Cerebellar cortex (tissue), 1 donor: ENCODE measurements at places on chromosomes 16 and 17.

DNA sequence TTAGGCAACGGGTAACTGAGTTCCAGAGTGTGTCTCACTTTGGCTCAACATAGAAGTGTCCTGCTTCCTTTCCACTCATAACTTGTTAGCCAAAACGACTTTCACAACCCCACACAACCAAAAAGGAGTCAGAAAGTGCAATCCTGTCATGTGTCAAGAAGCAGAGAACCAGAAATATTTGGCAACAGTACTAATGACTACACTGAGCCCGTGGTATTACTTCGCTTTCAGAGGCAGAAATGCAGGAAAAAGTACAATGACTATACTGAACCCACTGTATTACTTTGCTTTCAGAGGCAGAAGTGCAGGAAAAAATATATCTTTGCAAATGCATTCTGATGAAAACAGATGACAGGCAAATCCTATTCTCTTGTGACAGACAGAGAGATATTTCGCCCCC, 484.6 kb downstream of the KIF2B start:
- no peak for DNase-seq

- DNase-seq, result no peak
Measured at GRCh38 chr17:53837131-53837530, 14.4 kb downstream of the KIF2B start.

- DNase-seq, result no peak
Measured at GRCh38 chr17:59353106-59353854, 21.8 kb downstream of the YPEL2 start.

- peak; percentile 63 for DNase-seq
Measured at GRCh38 chr17:77472468-77473310, 331.9 kb downstream of the SEC14L1 start.

DNA sequence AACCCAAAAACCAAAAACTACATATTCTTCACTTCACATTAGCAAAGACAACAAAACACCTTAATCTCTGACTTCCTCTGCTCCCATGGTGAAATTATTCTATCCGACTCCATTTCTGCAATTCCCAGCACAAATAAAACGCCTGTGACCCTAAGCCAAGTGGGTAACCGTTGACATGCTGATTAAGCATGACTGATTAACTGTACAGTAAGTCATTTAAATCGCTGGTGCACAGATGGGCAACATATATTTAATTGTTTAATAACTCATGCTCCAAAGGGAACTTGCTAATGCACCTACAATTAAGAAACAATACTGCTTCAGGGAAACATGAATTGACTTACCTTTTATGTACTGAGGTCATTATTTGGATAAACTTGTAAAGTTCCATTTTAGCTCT, 436.7 kb downstream of the KIF2B start:
- no peak for DNase-seq

- DNase-seq, result peak; percentile 93
Measured at GRCh38 chr16:66894948-66895688, 14.8 kb downstream of the PDP2 start.

GRCh38 chr16:12802048-12802447, 1.6 kb downstream of the CPPED1 start:
- DNase-seq, result no peak

GRCh38 chr17:55842405-55843158, 91.7 kb downstream of the PCTP start:
- DNase-seq, result no peak

GRCh38 chr17:36845916-36846315, 91.4 kb upstream of the LHX1 start:
- no peak for DNase-seq

DNA sequence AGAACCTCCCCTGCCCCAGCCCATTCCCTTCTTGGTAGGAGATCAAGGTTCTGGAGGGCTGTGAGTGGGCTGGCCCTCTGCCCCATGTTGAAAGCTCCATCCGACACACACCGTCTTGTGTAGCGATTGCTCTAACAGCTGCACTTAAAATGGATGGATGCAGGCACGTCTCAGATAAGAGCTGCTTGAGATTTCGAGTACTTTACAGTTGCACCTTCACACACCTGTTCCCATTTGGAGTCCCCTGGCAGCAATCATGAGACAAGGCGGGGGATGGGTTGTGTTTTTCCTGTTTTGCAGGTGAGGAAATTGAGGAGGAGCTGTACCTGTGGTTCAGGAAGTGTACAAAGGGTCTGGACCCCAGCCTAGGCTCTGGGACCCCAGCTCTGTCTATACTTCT, 25.6 kb upstream of the TAC4 start:
- no peak for DNase-seq

GRCh38 chr17:21376081-21376758, at the start of gene KCNJ12:
Gene KCNJ12 (plus strand): TSS chr17:21376357. CDS start chr17:21415343, 38,986 bp downstream.
- no peak for DNase-seq

DNA sequence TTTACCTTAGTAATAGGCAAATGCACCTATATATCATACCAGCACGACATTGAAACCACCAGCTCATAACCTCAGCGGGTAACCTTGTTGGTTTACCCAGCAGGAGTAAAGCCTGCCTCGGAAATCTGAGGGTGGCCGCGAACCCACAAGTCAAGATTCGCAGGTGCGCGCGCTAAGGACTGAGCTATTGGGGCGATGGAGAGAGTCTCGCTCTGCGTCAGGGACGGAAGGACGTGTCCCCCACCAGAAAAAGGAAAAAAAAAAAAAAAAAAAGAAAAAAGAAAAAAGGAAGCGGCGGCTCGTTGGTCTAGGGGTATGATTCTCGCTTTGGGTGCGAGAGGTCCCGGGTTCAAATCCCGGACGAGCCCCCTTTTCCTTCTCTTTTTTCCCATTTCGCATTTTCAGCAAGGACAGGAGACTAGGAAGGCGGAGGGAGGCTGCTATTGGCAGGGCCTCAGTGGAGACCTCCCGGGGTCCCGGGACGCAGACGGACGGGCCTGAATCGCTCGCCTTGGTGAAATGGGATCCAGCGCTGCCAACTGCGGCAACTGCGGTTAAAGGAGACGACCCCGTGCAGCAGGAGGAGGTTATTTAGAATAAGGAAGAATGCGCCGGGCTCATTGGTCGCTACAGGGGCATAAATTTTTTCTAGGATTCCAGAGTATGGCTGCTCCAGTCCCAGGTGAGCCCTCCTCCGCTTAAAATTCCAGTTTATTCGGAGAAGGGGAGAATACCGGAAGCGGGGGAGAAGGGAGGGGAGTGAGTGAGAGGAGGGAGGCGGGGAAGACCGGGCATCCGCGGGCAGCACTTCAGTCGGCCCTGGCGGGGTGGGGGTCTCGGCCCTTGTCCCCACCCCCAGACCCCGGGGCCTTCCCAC, at the start of gene OR1F1:
Gene OR1F1, plus strand, starts transcription at position 407 of the 877 bp plus-strand sequence.
- peak; percentile 79 for DNase-seq

DNA sequence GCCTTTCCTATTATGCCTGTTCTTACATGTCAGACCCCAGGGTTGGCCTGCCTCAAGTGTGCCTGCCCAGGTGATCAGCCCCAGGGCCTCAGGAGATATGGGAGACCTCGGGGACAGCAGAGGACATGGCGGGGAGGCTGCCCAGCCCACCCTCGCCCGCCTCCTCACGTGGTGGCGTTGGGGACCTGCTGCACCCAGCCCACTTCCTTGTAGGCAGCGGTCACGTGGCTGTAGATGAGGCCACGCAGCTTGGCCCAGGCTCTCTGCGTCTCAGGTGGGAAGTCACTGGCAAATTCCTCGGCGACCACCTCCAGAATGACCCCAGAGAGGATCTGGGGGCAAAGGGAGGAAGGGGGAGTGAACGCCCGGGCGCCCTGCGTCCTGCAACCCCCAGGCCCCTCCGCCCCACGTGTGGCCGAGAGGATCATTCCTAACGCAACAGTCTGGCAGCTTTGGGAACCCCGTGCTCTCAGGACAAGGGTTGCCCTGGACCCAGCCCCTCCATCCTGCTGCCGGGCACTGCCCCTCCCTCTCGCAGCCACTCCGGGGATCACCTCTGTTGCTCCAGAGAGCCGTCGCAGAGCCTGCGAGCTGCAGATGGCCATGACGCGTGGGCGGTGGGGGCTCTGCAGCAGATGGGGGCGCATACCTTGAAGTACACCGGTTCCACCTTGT, 6.6 kb downstream of the CYGB start:
- DNase-seq, result no peak

GRCh38 chr17:8117980-8118768, at the start of gene ALOXE3:
Gene ALOXE3 (minus strand): TSS chr17:8118514. CDS start chr17:8117990, 524 bp downstream.
- peak; percentile 68 for DNase-seq

DNA sequence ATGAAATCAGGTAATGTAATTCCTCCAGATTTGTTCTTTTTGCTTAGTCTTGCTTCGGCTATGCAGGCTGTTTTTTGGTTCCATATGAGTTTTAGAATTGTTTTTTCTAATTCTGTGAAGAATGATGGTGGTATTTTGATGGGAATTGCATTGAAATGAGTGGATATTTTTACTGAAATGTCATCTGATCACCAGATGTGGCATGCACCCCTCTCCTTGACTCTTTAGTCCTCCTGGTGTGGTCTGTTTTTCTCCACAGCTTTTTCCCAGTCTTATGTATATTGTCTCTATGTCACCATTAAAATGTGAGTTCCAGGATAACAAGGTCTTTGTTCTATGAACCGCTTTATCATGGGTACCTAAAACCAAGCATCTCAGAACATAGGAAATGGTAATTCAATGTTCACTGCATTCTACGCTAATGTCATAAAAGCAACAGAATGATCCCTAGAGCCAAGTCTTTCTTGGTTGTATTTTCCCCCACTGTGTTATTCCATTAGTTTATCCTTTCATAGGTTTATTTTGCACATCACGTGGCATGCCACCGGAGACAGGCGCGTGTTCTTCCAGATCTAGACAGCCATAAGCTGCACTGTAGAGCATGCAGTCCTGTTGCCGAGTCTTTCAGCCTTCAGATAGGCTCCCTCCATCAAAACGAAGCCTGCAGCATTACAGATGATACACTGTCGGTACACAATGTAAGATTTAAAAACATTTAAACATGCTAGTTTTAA, 172.5 kb downstream of the RPTOR start:
- DNase-seq, result no peak

DNA sequence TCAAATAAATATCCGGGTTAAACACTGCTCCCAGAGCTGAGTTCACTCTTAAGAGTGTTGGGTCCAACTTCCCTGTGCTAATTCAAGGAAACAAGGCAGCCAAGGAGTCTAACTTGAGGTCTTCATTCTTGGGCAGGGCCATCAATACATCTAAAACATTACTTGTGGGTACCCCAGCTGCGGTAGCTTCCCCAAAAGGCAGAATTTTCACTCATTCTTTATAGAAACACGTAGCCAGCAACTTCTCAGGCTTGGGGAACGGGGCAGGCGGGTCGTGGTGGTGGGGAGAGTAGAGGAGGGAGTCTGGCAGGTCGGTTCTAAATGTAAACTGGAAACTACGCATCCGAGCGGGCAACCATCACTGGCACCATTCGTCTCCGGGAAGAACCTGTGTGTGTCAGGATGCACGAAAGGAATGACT, 666 bp upstream of the METTL9 start:
- peak; percentile 26 for DNase-seq

GRCh38 chr17:2263183-2264066, 40.2 kb downstream of the SMG6 start:
- DNase-seq, result no peak

GRCh38 chr17:34858591-34859565, 102.4 kb downstream of the CCT6B start:
- DNase-seq, result no peak

- peak; percentile 47 for DNase-seq
Measured at GRCh38 chr16:72847187-72848027, 200.5 kb downstream of the ZFHX3 start.

DNA sequence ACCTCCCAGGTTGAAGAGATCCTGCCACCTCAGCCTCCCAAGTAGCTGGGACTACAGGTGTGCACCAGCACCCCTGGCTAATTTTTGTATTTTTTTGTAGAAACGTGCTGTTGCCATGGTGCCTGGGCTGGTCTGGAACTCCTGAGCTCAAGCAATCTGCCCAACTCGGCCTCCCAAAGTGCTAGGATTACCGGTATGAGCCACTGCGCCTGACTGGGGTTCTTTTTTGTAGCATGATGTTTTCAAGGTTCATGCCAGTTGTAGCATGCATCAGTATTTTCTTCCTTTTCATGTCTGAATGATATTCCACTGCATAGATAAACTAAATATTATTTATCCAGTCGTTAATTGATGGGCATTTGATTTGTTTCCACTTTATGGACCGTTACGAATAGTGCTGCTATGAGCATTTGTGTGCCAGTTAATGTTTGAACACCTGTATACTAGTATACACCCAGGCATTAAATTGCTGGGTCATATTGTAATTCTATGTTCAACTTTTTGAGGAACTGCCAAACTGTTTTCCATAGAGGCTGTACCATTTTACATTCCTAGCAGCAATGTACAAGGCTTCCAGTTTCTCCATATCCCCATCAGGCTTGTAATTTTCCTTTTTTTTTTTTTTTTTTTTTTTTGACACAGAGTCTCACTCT, 24.8 kb upstream of the CEP20 start:
- no peak for DNase-seq

GRCh38 chr16:72997141-72997542, 50.8 kb downstream of the ZFHX3 start:
- no peak for DNase-seq

- no peak for DNase-seq
Measured at GRCh38 chr16:27387724-27388123, 14.2 kb upstream of the IL21R start.

GRCh38 chr16:2927010-2927646, 15.4 kb downstream of the FLYWCH1 start:
- peak; percentile 90 for DNase-seq

- DNase-seq, result no peak
Measured at GRCh38 chr16:81429045-81429521, 15.5 kb upstream of the CMIP start.

DNA sequence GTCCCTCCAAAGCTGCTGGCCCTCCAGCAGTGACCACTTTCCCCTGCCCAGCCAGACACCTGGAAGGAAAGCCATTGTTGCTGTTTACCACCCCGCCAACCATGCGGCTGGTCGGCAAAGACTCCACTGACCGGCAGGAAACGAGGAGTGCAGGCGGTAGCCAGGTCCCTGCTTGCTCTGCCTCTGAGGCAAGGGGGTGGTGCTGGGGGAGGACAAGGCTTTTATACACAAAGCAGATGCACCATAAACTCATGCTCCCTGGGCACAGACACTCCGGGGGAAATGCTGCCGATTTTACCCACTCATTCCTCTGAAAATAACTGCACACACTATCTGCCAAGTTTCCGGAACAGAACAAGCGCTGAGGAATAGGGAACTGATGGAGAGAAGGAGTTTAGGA, 62.8 kb upstream of the GRIN2A start:
- DNase-seq, result no peak
